ENCODE measurements at places on chromosomes 11 and 22.

- no peak for DNase-seq
These were observed 1276.1 kb downstream of the LRRC4C start for GRCh38 chr11:40183073-40184064.

DNA sequence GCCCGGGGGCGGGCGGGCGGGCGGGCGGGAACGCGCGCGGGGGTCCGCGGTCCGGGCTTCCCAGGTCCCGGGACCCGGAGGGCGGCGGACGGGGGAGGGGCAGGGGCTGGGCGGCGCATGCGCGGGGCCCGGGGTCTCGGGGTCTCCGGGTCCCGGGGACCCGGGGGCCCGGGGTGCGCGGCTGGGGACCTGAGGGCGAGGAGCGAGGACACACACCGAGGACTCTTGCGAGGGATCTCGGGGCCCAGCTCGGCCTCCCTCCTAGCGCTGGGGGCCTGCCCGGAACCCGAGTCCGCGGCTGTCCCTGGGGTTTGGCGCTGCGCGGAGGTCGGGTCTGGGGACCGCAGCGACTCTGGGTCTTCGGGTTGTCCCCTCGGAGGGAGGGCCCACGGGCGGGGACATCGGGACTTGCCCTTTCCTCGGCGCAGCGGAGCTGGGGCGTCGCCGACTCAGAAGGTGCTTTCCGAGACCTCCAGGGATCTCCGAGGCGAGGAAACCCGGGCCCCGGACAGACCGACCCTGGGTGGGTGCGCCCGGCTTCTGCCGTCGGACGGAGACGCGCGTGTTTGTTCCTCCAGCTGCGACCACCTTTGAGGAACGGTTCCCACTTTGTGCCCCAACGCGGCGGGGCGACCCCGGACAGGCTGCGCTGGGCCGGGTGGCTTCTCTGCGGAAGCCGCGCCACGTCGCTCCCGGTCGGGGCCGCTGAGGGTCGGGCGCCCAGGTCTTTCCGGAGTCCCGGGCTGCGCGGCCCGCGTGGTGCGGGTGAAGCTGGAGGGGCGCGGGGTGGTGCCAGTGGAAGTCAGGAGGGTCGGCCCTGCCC lies 540 bp downstream of the PPARA start:
- no peak for DNase-seq

DNA sequence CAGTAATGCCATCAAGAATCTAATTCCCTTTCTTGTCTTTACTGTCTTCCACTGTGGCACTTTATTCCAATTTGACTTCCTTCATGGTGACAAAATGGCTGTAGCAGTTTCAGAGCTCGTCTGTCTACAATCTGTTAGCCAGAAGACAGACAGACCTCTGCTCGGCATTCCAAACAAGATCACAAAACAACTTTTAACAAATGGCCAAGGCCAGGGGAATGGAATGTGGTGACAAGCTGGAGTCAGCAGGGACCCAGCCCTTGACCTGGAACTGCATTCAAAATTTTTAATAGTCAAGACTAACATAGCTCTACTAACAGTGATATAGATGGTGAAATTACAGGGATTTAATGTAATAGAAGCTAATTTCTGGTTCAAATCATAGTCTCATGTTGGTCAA lies 637.2 kb downstream of the ETS1 start:
- DNase-seq, result no peak

DNA sequence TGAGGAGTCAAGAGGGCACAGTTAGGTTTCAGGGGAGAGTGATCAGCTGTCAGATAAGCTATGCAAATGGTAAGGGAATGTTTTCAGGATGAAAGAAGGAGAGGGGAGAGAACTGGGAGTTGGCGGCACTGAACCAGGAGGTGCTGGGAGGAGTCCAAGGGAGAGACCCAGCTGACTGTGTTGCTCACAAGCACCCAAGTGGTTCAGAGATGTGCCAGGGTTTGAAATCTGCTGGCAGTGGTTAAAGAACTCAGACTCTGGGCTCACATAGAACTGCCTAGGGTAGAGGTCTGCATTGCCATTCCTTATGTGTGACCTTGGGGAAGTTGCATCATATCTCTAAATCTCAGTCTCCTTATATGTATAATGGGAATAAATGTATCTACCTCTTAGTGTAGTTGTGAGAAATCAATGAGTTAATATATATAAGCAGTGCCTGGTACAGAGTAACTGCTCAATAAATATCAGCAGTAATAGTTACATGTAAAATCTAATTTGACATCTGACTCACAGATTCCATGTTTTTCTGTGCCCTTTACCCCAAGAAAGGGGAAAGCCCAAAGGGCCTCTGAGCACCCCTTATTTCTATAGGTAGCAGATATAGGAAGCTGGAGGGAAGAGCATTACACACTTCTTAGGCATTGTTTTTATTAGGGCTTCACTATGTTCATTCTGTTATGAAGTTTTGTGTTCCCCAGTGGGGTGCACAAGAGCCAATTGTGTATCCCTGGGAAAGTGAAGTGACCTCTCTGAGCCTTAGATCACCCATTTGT lies 66.9 kb upstream of the SESN3 start:
- no peak for DNase-seq

GRCh38 chr11:67468456-67468758 lies 644 bp downstream of the TMEM134 start:
- DNase-seq, result no peak

GRCh38 chr22:30908051-30908461 lies 60.5 kb downstream of the MORC2 start:
- no peak for DNase-seq
